ENCODE measurements at places on chromosomes 2 and 18.

DNA sequence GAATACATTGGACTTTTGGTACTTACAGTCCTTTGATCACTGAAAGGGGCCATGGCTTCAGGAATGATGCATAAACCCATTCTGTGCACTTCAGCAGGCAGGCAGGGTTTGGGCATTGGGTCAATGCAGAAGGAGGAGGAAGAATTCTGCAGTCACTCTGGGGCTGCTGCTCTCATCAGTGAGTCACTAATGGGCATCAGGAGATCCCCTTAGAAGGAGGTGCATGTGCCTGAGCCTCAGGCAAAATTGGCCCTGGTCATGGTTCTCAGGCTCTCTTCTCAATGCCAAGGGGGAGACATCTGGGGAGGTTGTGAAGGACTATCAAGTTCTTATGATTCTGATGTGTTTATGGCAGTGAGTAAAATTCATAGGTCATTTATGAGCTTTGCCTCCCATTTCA is 52.0 kb upstream of the TNP1 start:
- DNase-seq: no peak

GRCh38 chr2:231877533-231878456 is 48.4 kb downstream of the NPPC start:
- no peak for DNase-seq

- DNase-seq: no peak
Observed at GRCh38 chr2:187550857-187551256, 3.4 kb downstream of the TFPI start.

- DNase-seq: no peak
Observed at GRCh38 chr2:222604749-222605515, 51.0 kb downstream of the FARSB start.

- DNase-seq: no peak
Observed at GRCh38 chr2:113930448-113930847, 40.6 kb downstream of the ACTR3 start.

- DNase-seq: no peak
Observed at GRCh38 chr2:157441072-157441454, 2.8 kb downstream of the CYTIP start.

GRCh38 chr2:16257322-16258028 is 317.1 kb downstream of the MYCN start:
- DNase-seq: no peak

DNA sequence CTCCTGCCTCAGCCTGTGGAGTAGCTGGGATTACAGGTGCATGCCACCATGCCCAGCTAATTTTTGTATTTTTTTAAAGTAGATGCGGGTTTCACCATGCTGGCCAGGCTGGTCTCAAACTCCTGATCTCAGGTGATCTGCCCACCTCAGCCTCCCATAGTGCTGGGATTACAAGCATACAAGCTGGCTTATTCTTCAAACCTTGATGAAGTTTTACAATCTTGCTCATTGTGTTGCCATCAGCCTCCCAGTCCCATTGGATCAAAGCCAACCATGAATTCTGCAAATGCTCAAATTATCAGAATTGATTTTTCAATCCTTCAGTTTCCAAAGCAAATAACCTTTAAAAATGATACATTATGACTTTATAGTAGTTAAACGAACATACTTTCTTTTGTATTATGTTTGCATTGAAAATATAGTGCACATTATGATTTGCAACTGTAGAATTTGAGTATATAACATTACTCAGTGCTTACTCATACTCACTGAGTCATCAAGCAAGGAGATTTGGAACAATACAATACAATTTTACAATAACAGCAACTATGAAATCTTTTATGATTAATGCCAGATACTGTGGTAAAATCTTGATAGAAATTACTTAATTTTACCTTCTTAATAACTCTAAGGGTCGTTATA is 1491.9 kb upstream of the CELF4 start:
- DNase-seq: no peak

DNA sequence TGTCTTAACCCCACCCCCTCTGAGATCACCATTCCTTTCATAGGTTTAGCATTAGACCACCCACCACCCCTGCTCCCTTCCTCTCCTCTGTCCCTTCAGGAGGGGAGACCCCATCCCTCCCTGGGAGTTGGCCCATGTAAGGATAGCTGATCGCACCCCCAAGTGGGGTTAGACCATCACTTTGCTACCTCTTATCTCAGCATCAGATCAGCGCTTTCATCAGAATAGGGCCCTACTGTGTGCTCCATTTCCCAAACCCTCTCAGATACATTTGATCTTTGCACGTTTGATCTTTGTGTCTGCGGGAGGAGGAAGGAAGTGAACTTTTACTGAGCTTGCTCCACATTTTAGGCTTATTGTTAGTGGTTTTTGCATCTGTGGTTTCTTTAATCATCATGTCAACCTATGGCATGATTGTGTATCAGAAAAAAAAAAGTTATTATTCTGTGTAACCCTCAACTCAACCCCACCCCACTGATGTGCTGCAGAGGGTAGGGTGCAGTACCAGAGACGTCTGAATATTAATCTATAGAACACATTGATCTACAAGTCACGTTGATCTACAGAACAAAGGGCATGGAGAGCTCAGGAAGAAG is 81.2 kb downstream of the PDCL3 start:
- no peak for DNase-seq

DNA sequence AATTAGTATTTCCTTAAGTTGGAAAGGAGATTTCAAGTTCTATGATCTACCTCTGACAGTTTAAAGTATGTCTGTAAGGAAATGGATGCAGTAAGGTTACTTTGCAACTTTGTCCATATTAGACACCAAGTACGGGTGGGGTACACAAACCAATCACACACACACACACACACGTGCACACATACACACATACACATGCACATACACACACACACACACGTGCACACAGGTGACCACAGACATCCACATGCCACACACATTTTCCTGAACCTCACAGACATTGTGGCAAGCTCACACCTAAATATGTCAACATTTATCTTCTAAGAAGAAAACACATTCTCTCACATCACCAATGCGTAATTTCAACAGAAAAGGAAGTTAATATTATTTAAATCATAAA is 165.9 kb downstream of the MYT1L start:
- DNase-seq: no peak

- DNase-seq: no peak
Observed at GRCh38 chr2:237700512-237701032, 73.2 kb downstream of the LRRFIP1 start.

DNA sequence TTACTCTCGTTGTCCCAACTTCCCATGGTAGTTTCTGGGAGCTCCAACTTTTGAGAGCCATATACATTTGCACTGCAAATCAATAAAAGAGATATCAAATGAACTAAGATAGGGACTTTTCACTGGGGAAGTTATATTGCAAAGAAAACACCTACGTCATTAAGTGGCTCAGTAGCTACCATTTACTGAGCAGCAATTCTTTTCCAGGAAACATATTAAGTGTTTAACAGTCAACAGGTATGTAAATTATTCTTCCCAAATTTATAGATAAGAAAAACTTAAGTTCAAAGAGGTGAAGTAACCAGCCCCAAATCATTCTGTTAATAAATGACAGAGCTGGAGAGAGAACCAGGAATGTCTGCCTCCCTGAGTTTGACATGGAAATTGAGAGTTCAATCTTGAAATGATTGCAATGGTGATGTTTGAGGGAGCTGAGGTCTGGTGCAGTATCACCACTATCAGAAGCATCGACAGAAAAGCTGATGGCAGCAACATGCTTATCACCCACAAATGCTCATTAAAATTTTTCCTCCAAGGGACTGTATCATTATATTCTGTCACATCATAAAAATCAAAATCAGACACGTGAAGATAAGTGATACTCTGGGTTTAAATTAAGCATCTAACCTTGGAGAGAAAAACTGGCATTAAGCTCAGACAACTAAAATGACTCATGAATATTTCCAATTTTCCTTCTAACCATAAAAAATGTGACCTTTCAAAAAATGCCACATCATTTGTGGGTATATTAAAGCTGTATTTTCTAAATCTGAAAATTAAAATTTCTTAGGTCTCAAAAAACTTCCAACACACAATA is 43.4 kb downstream of the GAREM1 start:
- DNase-seq: no peak

GRCh38 chr18:36378205-36378604 is 80.7 kb downstream of the FHOD3 start:
- no peak for DNase-seq

DNA sequence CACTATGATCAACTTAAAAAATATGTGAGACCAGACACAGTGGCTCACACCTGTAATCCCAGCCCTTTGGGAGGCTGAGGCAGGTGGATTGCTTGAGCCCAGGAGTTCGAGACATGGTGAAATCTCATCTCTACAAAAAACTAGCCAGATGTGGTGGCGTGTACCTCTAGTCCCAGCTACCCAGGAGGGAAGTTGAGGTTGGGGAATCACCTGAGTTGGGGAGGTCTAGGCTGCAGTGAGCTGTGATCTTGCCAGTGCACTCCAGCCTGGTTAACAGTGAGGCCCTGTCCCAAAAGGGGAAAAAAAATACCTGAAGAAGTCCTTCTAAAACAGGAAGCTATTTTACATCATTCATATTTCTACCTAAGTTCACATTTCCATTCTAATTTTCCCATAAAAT is 144.0 kb downstream of the EML6 start:
- no peak for DNase-seq

GRCh38 chr2:37300578-37300977 is 24.1 kb downstream of the PRKD3 start:
- no peak for DNase-seq

DNA sequence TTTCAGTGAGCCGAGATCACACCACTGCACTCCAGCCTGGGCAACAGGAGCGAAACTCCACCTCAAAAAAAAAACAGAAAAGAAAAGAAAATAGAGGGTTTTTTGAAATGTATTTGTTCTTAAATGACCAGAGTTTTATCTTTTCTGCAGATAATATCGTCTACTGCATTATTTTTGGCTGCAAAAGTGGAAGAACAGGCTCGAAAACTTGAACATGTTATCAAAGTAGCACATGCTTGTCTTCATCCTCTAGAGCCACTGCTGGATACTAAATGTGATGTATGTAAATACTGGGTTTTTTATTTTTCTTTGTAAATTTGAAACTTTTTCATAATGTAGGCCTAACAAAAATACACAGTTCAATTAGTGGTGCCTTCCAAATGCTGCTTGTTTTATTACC is 18.1 kb downstream of the CCNT2 start:
- no peak for DNase-seq

DNA sequence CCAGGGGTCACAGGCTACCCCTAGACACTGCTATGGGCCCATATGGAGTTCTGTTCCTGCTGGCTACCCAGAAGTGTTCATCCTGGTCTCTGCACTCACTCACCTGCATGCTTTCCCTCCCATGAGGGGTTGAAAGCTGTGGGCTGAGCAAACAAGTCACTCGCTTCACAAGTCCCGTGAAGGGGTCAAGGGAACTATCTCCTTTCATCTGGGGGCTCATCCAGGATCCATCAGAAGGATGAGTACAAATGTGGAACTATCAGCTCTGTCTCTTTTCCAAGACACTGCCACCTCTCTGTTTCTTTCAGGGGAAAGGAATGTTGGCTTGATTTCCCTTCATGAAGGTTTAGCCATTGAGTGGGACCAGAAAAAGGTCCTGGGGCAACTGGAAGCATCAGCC is 21.7 kb downstream of the SULT1C4 start:
- DNase-seq: no peak

DNA sequence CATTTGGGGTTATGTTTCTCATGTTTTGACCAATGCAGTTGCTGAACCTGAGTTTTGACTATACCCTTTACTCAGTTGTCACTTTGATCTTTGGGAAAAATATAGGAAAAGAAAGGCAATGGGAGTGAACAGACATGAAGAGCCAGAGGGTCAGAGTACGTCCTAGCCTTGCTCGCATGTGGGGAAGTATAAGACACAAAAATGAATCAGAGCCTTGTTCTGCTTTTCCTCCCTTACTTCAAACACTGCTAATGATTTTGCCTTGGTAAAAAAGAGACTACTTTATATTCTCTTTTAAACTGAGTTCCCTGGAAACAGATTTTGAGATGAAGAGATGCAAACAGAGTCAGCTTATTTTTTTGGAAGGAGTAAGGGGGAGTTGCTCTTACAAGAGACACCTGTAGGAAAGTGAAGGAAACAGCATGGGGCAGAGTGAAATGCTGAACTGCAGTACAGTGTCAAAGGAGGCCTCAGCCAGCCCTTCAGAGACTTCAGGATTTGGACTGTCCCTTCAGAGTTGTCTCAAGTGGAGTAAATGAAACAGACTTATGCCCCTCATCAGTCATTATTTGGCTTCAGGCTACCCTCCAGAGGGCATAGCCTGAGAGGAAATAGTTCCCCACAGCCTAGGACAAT is 11.1 kb upstream of the FAP start:
- DNase-seq: no peak

GRCh38 chr2:37878536-37878935 is 46.6 kb upstream of the RMDN2 start:
- no peak for DNase-seq

DNA sequence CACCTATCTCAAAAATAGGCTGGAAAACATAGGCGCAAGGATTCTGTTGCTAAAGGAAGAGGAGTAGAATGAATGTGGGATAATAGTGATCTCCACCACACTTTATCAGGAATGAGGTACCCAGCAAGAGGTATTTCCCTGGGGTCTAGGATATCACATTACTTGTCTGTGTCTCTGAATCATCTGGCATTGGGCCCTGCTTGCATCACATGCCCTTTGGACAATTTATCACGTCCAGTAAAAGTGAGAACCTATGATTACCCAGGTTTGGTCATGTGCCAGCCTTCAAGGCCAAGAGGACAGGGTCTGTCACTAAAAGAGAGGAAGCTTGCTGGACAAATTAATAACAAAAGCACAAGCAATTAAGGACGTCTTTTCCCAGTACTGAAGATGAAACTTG is 11.4 kb upstream of the TRAPPC8 start:
- DNase-seq: no peak

- no peak for DNase-seq
Observed at GRCh38 chr2:47134386-47135090, 20.6 kb downstream of the STPG4 start.

GRCh38 chr2:102253753-102254150 is 57.6 kb upstream of the IL1RL1 start:
- no peak for DNase-seq

DNA sequence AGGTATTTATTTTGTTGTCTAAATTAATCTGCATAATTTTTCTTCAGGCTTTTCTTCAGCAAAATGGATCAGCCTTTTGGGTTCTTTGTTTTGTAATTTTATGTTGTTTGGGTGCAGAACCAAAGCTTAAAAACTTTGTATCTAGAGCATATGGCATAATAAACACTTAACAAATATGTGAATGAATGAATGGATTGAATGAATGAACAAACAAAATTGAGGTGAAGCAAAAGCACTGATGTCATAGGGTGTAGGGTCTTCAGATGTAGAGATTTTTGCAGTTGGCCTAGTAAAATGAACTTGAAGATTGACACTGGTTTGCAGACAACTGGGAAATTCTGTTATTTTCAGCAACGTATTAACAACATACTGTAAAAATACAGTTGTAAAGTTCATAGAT is 17.3 kb downstream of the VAPA start:
- no peak for DNase-seq
